AG10803 (cell line): ENCODE measurements at places on chromosomes 1 and 21.

DNA sequence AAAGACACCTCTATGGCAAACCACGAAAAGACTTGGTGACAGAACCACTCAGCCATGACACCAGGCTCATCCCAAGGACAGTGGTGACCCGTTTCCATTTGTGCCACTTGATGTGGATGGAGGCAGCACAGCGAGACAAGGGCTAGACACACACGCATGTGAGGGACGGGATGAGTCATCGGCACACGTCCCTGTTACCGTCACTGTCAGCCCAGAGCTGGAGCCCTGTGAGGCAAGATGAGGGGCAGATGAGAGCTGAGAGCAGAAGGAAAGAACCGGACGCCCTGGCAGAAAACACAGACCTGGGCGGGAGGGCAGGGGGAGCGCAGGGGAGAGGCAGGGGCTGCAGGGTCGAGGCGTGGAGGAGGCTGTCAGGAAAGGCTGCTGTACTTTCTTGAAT, 57.8 kb downstream of the SIK1 start:
- DNase-seq = peak; percentile 68

DNA sequence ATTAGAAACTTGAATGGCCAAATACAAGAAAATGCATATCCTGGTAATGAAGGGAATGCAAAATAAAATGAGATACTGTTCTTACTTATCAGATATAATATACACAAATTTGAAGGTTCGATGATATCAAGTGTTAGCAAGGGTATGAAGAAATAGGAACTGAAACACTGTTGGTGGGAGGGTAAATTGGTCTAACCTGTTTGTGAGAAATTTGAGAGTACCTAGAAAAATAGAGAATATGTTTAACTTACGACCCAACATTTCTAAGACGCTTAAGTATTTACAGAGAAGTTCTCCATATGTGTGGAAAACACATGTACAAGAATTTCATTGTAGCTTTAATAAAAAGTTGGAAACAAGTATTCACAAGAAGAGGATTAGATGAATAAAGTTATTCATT, 25.9 kb downstream of the ATG4C start:
- DNase-seq = no peak

DNA sequence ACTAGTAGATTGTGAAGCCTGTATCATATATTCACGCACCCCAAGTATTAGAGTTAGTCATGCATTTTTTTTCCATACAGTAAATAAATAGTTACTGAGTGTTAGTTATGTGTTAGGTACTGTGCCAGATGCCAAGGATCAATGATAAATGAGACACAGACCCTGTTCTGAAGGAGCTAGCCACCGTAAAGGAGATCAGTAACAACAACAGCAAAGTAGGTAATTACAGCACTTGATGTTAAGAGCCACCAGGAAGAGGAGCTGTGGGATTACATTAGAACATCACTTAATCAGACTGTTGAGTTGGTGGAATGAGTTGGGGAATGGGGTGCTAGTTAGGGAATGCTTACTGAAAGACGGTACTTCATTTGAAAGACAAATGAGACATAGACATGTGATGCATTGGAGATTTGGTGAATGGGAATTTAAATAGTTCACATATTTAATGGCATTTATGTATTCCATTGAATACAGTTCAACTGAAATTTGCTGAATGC, 21.0 kb downstream of the PRKAA2 start:
- DNase-seq = no peak

DNA sequence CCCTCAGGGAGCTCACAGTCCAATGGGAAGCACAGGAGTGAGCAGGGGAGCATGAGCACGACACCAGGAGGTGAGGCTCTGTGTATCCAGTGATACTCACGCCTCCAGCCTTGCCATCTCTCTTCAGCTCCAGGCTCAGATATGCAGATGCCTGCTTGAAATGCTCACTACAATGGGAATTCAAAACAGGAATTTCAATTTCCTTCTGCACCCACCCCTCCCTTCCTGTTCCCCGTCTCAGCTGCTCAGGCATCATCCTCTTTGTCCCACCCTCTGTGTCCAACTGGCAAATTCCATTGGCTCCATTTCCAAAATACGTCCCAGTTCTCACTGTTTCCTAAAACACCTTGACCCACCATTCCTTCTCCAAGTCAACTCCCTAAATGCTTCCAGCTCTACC, 58.9 kb downstream of the FBXO2 start:
- DNase-seq = no peak
